ENCODE measurements at places on chromosomes 7 and 10.

GRCh38 chr7:50610521-50611277 is 45.5 kb upstream of the DDC start:
- DNase-seq: no peak

DNA sequence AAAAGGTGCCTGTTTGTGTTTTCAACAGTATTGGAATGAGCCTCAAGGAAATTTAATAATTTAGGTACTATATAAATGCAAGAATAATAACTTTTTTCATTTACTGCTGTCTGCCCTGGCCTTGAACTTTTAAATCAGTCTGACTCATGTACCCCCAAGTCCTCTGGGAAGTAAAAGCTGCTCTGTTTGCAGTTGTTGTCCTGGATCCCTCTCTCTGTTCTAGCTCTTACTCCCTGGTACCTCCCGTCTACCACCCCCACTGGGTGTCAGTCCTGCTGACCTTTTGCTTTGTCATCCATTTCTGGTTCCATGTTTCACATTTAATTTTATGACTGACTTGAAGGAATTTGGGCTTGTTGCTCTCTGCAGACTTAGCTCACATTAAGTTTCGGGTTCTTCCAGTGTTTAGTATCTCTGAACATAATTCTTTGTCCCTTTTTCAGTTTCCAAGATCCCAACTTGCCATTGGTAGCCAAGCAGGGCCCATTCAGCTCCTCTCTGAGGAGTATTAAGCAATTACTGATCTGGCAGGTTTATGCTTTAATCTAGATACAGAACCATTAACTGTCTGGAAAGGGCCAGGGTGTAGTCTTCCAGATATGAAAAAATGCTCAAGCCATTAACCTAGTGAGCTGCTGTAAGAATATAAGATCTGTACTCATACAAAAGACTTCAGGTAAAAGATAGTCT is 208.7 kb upstream of the FAM3C start:
- DNase-seq: peak; percentile 6

GRCh38 chr7:113087071-113087998 is 708 bp upstream of the GPR85 start:
- DNase-seq: peak; percentile 94

DNA sequence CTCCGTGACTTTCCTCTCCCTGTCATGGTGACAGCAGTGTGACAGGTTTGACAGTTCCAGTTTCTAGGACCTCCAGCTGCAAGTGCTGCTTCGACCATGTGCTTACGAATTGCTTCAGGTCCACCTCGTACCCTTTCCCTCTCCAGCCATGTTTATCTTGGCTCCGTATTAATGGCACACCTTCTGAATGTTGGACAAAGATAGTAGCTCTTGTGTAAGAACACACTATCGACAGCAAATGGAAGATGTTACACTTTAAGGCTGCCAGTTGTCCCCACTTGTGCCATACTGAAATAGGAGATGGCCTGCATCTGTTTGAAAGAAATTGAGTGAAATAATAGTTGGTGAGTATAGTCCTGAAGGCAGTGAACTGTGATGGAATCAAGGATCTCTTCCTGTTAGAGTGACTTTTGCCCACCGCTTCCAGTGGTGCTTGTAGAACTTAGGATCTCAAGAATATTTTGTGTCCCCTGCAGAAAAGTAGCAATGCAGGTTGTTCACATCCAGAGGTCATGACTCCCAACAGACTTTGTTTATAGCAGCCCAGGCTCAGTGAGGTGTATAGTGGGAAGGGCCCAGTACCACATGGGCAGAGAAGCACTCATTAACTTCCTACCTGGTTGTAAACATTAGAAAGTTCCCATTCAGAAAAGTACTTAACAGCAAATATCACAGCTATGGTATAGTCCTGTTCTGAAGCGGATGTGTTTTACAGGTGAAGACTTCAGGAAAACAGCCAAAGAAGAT is 629.7 kb upstream of the GALNT17 start:
- DNase-seq: no peak

DNA sequence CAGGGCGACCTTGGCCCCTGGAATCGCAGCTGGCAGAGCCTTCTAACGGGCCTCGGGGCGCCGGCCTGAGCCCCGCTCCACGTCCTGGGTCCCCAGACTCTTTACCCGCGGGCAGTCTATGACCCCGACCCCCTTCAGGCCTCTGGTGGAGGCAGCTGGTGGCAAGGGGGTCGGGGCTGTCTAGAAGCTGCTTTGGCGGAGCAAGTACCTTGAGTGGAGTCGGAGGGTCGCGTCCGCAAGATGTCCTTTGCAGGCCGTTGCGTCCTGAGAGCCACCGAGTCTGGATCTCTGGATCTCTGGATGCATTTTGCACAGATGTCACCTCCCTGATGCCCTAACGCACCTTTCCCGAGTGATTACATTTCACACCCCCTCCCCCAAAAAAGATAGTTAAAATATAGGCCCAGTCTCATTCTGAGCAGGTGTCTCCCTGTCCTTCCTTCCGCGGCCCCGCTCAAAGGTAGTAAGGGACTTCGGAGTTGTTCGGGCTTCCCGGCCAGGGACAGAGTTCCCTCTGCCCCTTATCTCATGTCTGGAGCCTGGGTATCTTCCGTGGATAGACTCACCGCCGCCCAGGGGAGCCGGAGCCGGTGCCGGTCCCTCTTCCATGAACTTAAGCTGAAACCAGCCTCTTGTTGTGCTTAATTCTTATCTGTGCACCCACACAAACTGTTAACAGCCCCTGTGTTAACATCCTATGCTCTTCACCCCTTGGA is 457 bp downstream of the ACADSB start:
- DNase-seq: no peak

- DNase-seq: peak; percentile 71
Observed at GRCh38 chr7:8511855-8512254, 78.4 kb downstream of the NXPH1 start.

DNA sequence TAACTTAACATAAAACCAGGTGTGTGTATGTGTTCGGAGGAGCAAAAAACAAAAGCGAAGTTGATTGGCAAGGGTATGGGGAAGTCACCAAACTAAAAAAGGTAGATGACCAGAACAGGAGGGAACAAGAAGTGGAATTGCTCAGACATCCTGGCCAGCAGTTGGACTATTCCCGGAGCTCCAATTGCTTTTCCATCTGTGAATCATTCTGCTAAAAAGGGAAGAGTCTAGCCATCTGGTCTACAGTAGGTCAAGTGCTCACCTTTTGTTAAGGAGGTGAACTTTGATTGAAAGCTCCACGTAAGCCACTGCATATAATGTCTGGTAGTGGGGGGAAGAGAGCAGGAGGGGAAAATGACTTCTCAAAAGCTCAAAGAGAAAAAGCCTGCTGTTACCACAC is 50.0 kb upstream of the BET1 start:
- DNase-seq: peak; percentile 44

DNA sequence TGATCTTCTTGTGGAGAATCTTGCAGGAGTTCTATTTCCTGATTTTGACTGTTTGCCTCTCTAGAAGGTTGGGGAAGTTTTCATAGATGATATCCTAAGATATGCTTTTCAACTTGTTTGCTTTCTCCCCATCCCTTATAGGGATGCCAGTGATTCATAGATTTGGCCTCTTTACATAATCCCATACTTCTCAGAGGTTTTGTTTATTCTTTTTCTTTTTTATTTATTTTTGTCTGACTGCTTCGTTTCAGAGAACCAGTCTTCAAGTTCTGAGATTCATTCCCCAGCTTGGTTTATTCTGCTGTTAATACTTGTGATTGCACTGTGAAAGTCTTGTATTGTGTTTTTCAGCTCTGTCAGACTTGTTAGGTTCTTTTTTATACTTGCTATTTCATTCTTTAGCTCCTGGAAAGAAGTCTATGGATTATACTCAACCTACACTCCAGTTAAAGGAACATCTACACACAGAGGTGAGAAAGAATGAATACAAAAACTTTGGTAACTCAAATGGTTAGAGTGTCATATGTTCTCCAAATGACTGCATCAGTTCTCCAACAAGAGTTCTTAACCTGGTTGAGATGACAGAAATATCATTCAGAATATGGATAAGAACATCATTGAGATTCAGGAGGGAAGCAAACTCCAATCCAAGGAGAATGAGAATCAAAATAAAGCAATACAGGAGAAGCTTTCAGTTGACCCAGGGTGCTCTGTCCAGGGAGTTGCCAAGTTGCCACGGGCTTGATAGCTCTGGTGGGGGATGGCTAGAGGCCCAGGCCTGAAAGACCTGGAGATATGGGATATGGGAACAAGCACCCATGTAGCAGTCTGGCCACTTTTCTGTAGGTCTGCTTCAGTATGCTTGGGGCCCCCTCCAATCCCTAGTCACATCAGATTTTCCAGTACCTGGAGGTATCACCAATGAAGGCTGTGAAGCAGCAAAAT is 150.3 kb downstream of the AHR start:
- DNase-seq: no peak

DNA sequence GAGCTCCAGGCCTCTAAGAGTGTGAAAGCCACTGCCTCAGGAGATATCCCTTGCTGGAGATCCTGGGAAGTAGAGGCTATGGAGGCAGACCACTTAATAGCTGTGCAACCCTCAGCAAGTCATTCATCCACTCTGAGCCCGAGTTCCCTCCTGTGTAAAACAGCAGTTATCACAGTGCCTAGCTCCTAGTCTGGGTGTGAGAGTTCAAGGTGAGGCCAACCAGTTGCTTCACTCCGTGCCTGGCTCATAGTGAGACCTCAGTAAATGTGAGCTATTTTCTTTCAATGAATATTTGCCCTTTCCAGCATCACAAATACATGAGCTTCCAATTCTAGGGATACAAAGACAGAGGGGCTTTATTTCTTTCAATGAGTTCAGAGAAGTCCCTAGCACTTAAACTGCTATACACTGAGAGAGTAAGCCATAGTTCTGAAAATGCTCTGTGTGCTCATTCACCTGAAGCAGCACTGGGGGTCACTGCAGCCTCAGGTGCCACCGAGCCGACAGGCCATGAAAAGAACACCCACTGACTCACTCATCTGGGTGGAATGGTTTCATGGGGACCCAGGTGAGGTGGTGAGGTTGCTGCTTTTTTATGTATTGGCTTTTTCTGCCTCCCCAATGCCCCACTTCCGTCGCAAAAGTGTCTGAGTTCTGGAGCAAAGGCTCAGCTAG is 259.8 kb downstream of the KCNMA1 start:
- DNase-seq: no peak

- DNase-seq: no peak
Observed at GRCh38 chr10:11918384-11918783, 95.2 kb downstream of the PROSER2 start.

GRCh38 chr10:92619368-92619767 is 26.4 kb downstream of the KIF11 start:
- no peak for DNase-seq

- no peak for DNase-seq
Observed at GRCh38 chr7:24381894-24382505, 98.0 kb downstream of the NPY start.

DNA sequence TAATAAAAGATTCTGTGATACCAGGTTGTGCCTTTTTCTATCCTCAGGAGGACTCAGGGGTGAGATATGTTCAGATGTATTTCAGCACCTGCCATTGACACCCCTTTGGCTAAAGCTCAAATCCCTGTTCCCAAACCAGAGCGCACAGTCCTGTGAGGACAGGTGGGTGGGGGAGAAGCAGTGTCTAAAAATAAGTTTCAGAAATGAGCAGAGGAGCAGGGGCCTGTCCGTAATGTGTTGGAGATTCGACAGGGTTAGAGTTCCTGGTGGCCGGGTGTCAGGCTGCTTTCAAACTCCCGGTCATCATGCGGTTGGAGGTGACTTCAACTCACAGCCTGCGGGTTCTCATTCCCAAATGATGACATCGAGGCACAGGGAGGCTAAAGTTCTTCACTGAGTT is 211.5 kb downstream of the KLF6 start:
- DNase-seq: no peak

GRCh38 chr10:114687459-114687858 is 29.4 kb upstream of the ABLIM1 start:
- no peak for DNase-seq

GRCh38 chr7:111955616-111956015 is 250.6 kb downstream of the DOCK4 start:
- no peak for DNase-seq

- no peak for DNase-seq
Observed at GRCh38 chr7:149498811-149499210, 1.2 kb upstream of the ZNF746 start.

DNA sequence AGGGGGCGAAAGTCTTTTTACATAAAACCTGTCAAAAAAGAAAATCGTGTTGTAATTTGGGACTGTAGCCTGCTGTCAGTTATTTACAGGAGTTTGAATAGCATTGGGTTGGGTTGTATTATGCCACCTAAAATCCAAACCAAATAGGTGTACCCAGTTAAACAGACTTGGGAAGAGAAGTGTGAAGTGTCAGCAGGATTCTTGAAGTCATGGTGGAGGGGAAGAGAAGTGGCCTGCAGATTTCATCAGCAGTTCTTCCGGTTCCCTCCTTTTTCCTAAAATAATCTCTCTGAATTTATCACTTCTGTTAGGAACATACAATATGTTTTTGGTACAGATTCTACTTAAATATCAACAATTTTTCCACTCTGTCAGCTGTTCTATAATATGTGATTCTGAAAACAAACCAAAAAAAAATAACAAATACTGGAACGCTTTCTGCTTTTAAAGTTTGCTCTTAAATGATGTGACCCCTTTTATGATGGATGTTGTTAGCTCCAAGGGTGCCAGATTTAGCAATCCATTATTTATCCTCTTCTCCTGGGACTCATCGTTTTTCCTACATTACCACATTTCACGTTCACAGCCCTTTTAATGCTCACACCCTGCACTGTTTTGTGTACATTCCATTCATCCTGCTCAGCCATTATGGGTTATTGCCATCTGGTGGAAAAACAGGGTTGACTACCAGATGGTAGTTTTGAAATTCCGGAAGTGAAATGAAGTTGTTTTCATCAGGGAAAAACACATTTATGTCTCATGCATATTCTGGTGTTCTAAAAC is 18.7 kb upstream of the ARHGAP12 start:
- peak; percentile 98 for DNase-seq

GRCh38 chr10:42992156-42992956 is 84.5 kb upstream of the RET start:
- DNase-seq: no peak
